Lower lobe of right lung (tissue), 2 donors: ENCODE measurements at places on chromosomes 2 and 18.

GRCh38 chr18:56649996-56650395 is 1.2 kb upstream of the WDR7 start:
- H3K4me3 ChIP-seq: no peak overlapping the region
- H3K36me3 ChIP-seq: no peaks in the 10 kb centered on the region
- H3K27me3 ChIP-seq: no peaks in the 10 kb centered on the region
- H3K4me1 ChIP-seq: peaks cover 18% of the 10 kb centered on the region
- H3K27ac ChIP-seq: no peak overlapping the region
- no peak for DNase-seq

GRCh38 chr18:63160172-63160995 is 159.2 kb downstream of the BCL2 start:
- peak overlapping the region; percentile 31 for H3K27ac ChIP-seq
- no peak for DNase-seq
- no peaks in the 10 kb centered on the region for H3K27me3 ChIP-seq
- H3K4me3 ChIP-seq: no peak overlapping the region
- no peaks in the 10 kb centered on the region for H3K36me3 ChIP-seq

DNA sequence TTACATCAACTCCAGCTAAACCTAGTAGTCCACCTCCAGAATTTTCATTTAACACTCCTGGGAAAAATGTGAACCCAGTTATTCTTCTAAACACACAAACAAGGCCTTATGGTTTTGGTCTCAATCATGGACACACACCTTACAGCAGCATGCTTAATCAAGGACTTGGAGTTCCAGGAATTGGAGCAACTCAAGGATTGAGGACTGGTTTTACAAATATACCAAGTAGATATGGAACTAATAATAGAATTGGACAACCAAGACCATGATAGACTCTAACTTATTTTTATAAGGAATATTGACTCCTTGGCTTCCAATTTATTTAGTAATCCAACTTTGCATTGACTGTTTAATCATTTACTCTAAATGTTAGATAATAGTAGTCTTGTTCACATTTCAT is 44.2 kb downstream of the NLRC4 start:
- DNase-seq: no peak
- H3K4me1 ChIP-seq: no peaks in the 10 kb centered on the region
- peaks cover 63% of the 10 kb centered on the region for H3K36me3 ChIP-seq
- H3K27me3 ChIP-seq: no peaks in the 10 kb centered on the region

DNA sequence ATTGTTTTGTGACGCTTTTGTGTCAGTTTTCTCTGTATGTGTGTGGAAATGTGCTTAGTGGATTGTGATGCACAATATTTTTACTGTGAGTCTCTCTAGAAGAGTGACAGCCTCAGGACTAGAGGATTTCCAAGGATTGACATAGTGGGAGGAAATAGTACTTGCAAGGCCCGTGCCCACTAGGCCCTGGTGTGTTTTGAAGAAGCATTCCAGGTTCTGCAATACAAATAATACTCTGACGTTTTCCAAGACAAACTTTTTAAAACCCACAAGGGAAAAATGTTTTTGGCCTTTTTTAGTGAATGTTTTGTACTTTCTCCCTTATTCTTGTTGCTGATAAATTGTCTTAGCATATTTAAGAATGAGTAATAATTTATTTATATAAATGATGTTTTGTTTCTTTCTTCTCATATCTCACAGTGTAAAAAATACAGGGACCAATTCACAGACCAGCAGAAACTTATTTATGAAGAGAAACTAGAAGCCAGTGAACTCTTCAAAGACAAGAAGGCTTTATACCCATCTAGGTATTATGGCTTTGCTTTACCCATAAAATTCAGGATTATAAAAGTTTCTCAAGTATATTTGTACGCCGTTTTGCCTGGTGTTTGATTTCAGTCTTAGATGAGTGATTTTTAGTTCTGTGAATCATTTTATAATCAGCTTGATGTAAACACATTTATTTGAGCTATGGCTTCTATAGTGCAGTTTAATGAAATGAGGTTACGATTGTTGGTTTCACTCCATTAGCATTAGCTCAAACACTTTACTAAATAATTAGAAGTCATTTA is 165.6 kb downstream of the MYO1B start:
- no peak overlapping the region for H3K27ac ChIP-seq
- H3K36me3 ChIP-seq: peaks cover 78% of the 10 kb centered on the region
- no peaks in the 10 kb centered on the region for H3K4me1 ChIP-seq
- DNase-seq: no peak

DNA sequence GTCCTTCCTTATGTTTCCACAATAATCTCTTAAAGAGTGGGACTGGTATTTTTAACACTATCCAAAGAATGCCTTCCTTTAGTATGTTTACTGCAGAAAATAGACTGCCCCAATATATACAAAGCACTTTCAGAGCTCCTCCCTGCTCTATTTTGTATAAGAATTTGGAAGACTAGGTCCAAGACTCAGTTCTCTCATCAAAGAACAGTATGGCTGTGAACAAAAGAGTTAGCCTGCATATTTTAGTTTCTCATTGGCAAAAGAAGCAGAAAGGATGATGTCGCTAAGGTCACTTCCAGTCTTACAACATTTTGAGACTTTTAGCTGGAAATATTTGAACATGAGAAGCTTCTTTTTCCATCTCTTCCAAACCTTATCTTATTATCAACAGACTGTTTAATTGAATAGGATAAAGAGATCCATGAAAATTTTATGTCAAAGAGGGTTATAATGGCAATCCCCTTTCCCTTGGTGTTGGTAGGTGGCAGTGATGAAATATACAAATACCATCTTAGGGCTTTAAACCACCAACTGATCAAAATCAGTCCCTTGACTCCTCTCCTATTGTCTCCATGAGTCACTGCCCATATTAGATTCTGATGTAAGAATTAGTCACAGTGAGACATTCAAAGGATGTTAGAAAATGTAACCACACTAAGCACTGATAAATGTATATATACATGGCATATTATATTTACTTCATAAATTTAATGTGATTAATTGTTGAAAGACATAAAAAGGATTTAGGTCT is 266.9 kb upstream of the DSEL start:
- H3K4me1 ChIP-seq: no peaks in the 10 kb centered on the region
- no peaks in the 10 kb centered on the region for H3K27me3 ChIP-seq
- H3K27ac ChIP-seq: no peak overlapping the region
- no peak overlapping the region for H3K4me3 ChIP-seq
- DNase-seq: no peak
- H3K36me3 ChIP-seq: no peaks in the 10 kb centered on the region

GRCh38 chr2:238793306-238793705 is 54.6 kb upstream of the TWIST2 start:
- H3K27me3 ChIP-seq: peaks cover 11% of the 10 kb centered on the region
- H3K4me3 ChIP-seq: no peak overlapping the region

GRCh38 chr2:196743165-196743564 is 56.3 kb downstream of the GTF3C3 start:
- DNase-seq: no peak
- H3K27ac ChIP-seq: no peak overlapping the region

DNA sequence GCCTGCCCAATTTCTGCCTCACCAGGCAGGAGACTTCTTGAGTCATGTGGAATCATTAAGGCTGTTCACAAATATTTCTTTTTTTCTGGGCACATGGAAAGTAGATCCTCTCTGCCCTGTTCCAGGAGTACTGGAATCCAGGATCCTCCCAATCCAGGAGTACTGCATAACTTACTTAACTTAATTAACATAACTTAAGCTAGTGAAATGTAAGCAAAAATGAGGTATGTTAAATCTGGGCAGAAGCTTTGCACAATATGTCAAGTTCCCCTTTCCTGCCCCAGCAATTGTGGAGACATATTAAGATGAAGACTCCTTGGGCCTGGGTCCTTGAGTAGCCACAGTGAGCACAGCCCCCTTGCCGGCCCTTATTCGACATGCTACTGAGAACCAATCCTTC is 3.2 kb downstream of the CD207 start:
- no peaks in the 10 kb centered on the region for H3K27me3 ChIP-seq
- H3K27ac ChIP-seq: no peak overlapping the region

DNA sequence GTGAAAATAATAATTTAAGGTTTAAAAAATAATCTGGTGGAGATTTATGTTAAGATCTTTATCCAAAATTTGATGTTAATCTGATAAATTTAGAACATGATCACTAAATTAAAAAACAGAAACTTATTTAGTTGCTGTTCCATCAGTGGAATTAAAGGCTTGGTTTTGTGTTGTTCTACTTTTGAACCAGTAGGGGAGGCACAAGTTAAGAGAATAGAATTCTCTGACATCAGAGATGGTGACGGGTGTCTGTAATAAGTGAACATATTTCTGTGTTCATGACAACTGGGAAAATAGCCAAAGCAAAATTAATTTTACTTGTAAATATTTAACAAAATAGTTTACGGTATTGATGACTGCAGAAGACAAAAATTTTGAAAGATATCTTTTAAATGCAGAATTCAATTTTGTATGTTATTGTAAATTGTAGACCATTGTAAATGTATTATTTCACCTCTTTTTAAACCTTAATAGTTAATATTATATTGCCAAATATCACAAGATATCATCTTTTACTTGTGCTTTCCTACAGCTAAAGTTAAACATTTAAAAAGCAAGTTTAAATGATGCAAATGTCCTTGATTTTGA is 106.0 kb downstream of the UBR3 start:
- H3K27ac ChIP-seq: no peak overlapping the region
- no peaks in the 10 kb centered on the region for H3K27me3 ChIP-seq

- no peak for DNase-seq
- H3K27ac ChIP-seq: peak overlapping the region; percentile 66
- H3K36me3 ChIP-seq: no peaks in the 10 kb centered on the region
- H3K4me1 ChIP-seq: peaks cover 30% of the 10 kb centered on the region
- H3K27me3 ChIP-seq: no peaks in the 10 kb centered on the region
These were observed 165.1 kb downstream of the FMNL2 start for GRCh38 chr2:152499896-152500735.

DNA sequence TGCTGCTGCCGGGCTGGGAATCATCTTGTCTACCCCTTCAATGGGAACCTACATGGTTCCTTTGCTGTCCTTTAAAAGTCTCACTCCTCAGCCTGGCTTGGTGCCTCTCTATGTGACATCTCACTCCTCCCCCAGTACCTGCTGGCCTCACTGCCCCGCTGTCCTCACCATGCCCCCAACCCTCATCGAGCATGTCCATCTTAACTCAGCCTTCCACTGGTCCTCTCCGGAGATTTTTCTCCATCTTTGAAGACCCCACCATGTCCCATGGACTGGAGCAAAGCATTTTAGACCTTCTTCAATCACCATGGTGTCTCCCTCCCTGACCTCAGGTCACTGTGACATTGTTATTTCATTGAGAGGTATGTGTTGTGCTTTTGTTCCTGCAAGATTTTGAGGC is 58.1 kb upstream of the SIX3 start:
- no peak overlapping the region for H3K27ac ChIP-seq
- H3K36me3 ChIP-seq: no peaks in the 10 kb centered on the region
- H3K4me1 ChIP-seq: no peaks in the 10 kb centered on the region
- no peak overlapping the region for H3K4me3 ChIP-seq
- peaks cover 13% of the 10 kb centered on the region for H3K27me3 ChIP-seq
